Breast epithelium (tissue), 4 donors: ENCODE measurements at places on chromosomes 7 and 10. TPM values are rescaled to one million over a fixed set of nuclear protein-coding genes. Genes with fewer than 3 reads are reported as not detected.

The RPP38 gene
- 16.8 TPM for total RNA-seq

The MMRN2 gene
- 60.3 TPM for total RNA-seq

The PPP1R3C gene
- 9.4 TPM for total RNA-seq

The GRM3 gene
- not detected for total RNA-seq

The COL1A2 gene
- total RNA-seq, result 94.5 TPM

The HSPA12A gene
- 23.6 TPM for total RNA-seq

The CDK5 gene
- 8.6 TPM for total RNA-seq

The GHRHR gene
- not detected for total RNA-seq

The CASD1 gene
- total RNA-seq, result 27.5 TPM

The FZD1 gene
- total RNA-seq, result 11.0 TPM

The SLC26A5 gene
- 0.48 TPM for total RNA-seq

The SPDYE6 gene
- total RNA-seq, result not detected

The MLXIPL gene
- total RNA-seq, result 21.3 TPM

The SLC26A3 gene
- 13.6 TPM for total RNA-seq

DNA sequence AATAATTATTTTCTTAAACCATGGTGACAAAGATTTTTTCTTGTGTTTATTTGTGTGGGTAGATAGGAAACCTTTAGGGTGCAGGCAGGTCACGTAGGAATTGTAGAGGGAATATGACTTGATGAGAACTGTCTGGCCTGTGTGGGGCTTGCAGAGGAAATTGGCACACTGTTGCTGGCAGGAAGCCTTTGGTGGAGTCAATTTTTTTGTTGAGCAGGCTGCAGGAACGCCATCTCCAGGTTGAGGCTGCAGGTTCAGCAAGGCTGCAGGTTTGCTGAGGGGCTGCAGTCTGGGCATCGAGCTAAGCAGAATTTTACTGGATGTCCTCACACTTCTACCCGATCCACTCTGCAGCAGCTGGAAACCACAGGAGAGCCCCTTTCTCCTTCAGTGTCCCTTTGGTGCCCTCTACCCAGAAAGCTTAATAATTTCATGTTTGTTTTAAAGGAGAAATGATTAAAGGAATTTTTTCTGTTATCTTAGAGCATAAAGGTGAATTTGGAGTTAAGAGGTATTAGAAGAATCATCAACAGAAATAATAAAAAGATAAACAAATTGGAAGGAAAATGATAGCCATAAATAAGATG is 37.0 kb downstream of the TBC1D12 start:
- DNase-seq, result no peak

DNA sequence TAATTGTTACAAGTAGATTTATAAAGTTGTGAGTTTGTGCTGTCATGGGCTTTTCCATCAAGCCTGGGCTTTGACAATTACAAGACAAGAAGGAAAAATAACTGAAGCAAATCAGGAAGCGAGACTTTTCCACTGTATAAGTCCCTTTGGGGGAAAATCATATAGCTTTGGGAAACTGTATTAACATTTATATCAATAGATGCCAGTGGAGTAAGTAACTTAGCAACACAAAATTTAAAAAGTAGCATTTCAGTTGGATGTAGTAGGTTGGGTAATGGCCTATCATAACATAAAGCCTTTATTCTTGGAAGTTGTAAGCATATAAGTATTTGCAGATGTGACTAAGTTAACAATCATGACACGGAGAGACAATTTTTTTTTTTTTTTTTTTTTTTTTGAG is 931.1 kb downstream of the CNTNAP2 start:
- no peak for DNase-seq

DNA sequence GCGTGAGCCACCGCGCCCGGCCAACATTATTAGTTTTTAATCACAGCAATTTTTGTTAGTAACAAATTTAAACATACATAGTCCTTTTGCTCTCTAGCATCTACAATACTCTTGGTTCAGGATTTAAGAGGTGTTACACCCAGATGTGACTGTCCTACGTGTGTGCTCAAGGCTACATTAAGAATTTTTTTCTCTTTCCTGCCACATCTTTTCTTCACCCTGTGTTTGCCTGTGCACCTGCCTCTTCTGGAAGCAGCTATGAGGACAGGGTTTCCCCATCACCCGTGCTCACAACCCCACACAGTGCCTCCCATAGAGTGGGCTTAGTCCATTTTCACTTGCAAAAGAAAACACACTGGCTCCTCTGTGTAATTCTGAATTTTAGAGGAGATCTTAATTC is 186.7 kb upstream of the KLF6 start:
- no peak for DNase-seq

GRCh38 chr7:157397731-157398691 is 61.2 kb downstream of the DNAJB6 start:
- DNase-seq, result no peak

GRCh38 chr7:140631021-140631420 is 9.6 kb downstream of the DENND2A start:
- no peak for DNase-seq

DNA sequence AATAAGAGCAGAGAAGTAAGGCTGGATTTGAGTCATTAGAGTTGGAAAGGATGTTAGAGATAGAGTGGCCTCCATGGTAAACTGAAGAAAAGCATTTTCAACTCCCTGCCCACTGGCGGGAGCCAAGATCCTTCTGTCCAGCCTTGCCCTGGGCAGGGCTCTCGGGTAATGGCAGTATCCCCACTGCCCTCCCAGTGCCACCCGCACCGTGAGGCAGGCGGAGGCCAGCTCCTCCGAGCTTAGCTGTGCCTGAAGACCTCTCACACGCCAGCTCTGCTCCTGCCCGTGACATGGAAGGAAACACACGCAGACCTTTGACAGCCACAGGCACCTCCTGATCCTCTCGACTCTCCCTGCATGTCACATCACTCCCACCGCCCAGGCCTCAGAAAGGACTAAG is 22.3 kb downstream of the BCCIP start:
- DNase-seq, result no peak

DNA sequence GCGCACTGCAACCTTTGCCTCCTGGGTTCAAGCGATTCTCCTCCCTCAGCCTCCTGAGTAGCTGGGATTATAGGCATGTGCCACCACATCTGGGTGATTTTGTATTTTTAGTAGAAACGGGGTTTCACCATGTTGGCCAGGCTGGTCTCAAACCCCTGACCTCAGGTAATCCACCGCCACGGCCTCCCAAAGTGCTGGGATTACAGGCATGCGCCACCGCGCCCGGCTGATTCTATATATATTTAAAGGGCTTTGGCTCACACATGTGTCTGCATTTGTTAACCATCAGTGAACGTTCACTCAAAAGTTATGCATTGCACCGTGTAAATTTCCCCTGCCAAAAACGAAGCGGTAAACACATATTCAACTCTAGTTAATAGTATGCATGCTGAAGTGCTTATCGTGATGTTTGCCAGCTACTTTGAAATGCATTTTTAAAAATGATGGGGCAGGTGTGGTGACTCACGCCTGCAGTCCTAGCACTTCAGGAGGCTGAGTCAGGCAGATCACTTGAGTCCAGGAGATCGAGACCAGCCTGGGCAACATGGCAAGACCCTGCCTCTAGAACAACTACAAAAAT is 17.7 kb upstream of the WIPI2 start:
- DNase-seq, result no peak

GRCh38 chr7:136131304-136131630 is 154.1 kb upstream of the MTPN start:
- DNase-seq, result no peak

- DNase-seq, result no peak
These were observed 12.6 kb upstream of the DYNC2I1 start for GRCh38 chr7:158843771-158844170.

- DNase-seq, result no peak
These were observed 7.1 kb downstream of the MICALL2 start for GRCh38 chr7:1452205-1452604.

DNA sequence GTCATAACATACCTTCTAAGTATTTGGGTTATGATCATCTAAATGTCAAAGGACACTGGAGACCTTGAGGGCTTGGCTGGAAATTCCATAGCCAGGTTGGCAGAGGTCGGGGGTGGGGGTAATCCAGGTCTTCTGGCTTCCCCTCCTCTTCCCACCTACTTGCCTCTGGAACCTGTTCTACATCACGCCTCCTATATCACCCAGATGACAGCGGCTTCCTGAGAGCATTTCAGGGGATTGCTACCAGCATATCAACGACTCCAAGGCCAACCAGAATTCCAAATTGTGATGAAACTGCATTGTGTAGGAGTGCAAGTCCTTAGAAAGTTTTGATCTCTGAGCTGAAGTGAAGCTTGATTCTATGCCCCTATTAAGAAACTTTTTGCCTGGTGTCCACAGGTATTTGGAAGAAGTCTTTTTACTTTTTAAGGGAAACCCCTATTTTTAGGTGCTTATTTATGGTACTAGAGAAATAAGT is 95.7 kb downstream of the SH2D4B start:
- DNase-seq, result no peak

DNA sequence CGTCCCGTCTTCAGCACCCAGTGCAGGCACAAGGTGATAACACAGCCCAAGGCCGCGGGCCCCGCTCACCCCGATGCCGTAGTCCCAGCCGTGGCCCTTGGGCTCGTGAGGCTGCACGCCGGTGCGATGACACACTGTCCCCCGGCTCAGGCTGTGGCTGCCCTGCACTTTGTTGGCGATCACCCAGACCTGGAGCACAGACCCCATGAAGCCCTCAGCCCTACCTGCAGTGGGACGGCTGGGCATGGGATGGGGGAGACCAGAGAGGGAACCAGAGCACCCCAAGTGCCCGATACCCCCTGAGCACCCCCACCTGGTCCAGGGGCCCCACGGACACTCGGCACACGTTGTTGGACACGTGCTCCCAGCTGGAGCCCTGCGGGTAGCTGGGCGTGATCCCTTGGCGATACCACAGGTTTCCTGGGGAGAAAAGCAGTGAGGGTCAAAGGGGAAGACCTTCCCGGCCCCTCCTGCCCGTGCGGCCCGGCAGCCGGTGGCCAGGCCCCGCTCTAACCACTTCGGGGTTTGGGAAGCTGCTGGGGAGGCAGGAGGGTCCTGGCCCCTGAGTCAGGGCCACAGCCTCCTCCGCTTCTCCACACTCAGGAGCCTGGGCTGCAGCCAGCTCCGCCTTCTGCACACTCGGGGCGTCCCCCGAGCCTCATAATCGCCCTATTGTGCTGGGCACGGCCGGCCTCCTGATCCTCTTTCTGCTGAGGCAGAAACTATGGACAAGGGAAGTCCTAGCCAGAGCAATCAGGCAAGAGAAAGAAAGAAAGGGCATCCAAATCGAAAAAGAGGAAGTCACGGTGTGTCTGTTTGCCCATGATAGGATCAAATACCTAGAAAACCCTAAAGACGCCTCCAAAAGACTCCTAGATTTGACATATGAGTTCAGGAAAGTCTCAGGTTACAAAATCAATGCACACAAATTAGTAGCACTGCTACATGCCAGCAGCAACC is 6.7 kb downstream of the BHLHA15 start:
- DNase-seq, result no peak

DNA sequence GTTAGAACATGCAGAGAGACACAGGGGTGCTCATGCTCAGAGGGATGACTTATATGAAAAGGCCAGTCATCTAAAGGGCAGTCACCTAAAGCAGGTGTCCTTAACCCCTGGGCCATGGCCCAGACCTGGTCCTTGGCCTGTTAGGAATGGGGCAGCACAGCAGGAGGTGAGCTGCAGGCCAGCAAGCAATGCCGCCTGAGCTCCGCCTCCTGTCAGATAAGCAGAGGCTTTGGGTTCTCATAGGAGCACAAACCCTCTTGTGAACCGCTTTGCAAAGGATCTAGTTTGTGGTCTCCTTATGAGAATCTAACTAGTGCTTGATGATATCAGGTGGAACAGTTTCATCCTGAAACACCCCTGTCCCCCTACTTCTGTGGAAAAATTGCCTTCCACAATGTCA is 14.5 kb downstream of the ANKRD7 start:
- no peak for DNase-seq

GRCh38 chr7:137036768-137037167 is 168.3 kb downstream of the CHRM2 start:
- DNase-seq, result no peak

DNA sequence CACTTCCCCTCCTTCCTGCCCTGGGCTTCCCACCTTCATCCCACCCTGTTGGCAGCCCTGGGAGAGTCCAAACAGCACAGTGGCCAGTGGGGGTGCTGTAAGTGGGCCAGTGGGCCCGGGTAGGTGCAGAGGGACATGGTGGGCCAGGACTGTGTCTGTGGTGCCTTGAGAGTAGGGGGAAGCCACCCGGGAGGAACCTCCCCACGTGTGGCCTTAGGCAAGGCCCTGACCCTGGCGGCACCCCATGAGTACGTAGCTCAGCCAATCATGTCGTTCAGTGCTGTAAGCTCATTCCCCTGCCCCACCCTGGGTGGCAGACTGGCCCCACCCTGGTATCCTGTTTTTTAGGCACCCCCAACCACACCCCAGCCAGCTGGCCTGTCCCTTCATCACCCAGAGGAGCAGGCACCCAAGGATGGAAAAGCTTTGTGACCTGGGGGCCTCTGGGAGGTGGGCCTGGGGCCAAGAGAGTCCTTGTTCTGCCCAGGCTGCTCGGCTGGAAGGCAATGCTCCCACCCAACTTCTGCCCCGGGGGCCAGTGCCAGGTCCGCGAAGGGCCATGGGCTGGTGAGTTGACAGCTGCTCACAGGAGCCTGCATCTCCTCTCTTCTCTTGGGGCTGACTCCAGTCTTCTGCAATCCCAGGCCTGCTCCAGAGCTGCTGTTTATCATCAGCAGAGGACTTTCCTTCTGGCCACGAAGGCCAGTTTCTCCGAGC is 41.6 kb downstream of the TSPAN15 start:
- DNase-seq, result peak; percentile 43

GRCh38 chr7:126780993-126781392 is 471.7 kb downstream of the GRM8 start:
- no peak for DNase-seq

- no peak for DNase-seq
These were observed 111.2 kb upstream of the TCERG1L start for GRCh38 chr10:131422731-131423130.

DNA sequence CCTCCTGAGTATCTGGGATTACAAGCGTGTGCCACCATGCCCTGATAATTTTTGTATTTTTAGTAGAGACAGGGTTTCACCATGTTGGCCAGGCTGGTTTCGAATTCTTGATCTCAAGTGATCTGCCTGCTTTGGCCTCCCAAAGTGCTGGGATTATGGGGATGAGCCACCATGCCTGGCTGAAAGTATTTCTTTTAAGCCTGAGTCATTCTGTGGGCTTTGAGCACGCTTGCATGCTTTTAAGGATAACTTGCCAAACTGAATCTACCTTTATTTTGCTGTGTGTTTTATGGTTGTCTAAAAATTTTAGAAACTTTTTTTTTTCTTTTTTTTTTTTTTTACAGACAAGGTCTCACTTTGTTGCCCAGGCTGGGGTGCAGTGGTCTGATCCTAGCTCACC is 33.2 kb downstream of the CNNM2 start:
- no peak for DNase-seq

- DNase-seq, result no peak
These were observed 1.5 kb downstream of the IPMK start for GRCh38 chr10:58266003-58266825.

- DNase-seq, result no peak
These were observed 21.0 kb upstream of the ABI1 start for GRCh38 chr10:26881600-26882331.
